Spinal cord (tissue), 10 donors: ENCODE measurements at places on chromosomes 3 and 15. TPM values are rescaled to one million over a fixed set of nuclear protein-coding genes. Genes with fewer than 3 reads are reported as not detected.

The HOMER2 gene
- total RNA-seq = 36.0 TPM

The DISP2 gene
- total RNA-seq = 13.3 TPM

The TUSC7 gene
- total RNA-seq = not detected

The CAMK2N2 gene
- 9.6 TPM for total RNA-seq

The SLC9C1 gene
- total RNA-seq = 0.72 TPM

The ALG1L2 gene
- 1.0 TPM for total RNA-seq

The CRYGS gene
- total RNA-seq = 1.4 TPM

The GOLGA8N gene
- total RNA-seq = 12.3 TPM

The CASR gene
- total RNA-seq = 0.89 TPM
